Ecto neural progenitor cell (in vitro differentiated cells): ENCODE measurements at places on chromosomes 4 and X.

DNA sequence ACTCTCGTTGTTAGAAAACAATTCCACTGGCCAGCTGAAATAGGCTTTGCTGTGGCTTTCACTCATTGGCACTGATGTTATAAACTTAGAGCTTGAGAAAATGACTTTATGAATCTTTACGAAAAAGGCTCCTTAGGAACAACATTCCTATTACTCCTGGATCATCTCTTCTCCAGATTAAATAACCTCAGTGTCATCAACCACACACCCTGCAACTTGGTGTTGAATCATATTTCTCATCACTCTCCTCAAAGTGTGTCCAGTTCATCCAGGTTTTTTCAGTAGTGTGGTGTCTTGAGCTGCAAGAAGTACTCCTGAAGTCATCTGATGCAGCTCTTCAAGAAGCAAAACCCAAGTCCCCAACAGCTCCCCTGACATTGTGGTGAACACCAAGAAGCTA, 28.1 kb upstream of the ANOS1 start:
- DNase-seq, result no peak

DNA sequence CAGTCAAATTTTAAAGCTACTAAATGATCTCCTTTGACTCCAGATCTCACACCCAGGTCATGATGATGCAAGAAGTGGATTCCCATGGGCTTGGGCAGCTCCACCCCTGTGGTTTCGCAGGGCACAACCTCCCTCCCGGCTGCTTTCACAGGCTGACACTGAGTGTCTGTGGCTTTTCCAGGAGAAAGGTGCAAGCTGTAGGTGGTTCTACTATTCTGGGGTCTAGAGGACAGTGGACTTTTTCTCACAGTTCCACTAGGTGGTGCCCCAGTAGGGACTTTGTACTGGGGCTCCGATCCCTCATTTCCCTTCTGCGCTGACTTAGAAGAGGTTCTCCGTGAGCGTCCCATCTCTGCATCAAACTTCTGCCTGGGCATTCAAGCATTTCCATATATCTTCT, 845.2 kb downstream of the PCDH18 start:
- no peak for DNase-seq

DNA sequence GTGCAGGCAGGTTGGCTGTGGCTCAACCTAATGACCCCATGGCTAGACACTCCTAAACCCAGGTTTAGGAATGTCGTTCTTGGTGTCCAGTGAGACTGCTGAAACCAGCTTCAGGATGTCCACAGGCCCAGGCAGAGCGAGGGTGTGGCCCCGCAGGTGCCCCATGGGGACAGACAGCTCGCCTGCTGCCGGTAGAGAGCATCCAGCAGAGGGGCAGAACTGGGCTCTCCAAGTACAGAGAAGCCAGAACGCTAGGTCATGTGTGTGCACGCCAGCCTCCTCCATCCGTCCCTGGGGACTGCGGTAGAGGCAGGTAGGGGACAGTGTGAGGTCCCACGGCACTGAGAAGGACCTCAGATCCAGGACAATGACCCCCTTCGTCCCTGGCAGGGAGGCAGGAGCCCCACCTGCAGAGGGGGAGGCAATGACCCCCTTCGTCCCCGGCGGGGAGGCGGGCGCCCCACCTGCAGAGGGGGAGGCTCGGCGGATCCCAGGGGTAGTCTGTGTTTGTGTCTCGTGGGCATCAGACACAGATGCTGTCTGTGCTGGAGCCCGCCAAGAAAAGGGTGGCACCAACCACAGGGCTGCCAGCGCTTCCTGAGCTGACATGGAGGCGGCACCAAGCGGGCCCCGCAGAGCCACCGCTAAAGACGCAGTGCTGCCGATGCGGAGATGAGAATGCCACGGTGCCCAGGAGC, 118.4 kb downstream of the FAM53A start:
- no peak for DNase-seq

DNA sequence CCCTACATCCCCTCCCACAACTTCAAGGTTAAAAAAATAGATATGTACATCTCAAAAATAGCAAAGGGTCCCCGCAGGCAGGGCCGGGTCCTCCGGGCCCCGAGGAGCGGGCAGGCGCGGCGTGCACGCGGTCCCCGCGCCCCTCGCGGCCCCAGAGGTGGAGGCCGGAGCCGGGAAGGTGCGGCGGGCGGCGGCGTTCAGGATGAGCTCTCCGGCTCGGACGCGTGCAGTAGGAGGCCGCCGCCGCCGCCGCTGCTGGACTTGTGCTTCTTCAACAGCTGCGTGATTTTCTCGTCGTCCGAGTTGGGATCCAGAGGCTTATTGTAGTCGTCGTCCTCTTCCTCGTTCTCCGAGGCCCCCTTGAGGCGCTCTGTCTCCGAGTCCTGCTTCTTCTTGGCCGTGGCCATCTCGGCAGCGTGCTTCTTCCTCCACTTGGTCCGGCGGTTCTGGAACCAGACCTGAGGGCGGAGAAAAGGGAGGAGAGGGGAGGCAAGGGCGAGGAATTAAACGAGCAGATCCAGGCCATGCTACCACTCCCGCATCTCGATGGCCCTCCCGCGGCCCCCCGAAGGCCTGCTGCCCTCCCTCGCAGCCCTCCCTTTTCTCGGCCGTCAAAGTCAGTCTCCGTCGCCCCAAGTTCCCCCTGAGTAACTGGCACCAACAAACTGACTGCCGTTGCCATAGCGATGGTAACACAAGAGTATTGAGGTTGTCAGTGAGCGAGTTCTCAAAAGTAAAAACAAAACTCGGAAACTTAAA, 5.8 kb downstream of the NKX6-1 start:
- DNase-seq, result peak; percentile 82

- no peak for DNase-seq
These were observed 210.4 kb upstream of the HCCS start for GRCh38 chrX:10900585-10901289.
